ENCODE measurements at places on chromosomes 3 and 15.

GRCh38 chr3:100087198-100087597 is 27.1 kb downstream of the FILIP1L start:
- DNase-seq = no peak

GRCh38 chr15:96497951-96498350 is 167.5 kb downstream of the NR2F2 start:
- no peak for DNase-seq

- DNase-seq = no peak
These were observed 31.3 kb downstream of the THSD4 start for GRCh38 chr15:71146580-71146982.

DNA sequence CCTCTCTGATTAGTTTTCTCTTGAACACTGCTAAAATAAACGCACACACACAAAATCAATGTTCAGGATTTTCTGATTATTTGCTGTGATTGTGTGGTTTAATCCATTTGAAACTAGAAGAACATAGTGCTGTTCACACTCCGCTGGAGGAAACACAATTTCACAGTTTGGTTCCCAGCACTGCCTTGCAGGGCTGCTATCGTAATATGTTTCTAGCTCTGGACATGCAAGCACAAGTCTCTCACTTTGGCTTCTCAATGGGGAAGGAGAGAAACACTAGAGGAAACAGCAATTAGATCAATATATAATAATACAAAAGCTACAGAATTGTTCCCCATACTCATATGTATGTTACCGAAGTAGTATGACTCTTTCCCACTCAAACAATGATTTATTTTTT is 299.5 kb downstream of the NSUN3 start:
- no peak for DNase-seq

- DNase-seq = no peak
These were observed 31.3 kb upstream of the WNT5A start for GRCh38 chr3:55518451-55518850.

DNA sequence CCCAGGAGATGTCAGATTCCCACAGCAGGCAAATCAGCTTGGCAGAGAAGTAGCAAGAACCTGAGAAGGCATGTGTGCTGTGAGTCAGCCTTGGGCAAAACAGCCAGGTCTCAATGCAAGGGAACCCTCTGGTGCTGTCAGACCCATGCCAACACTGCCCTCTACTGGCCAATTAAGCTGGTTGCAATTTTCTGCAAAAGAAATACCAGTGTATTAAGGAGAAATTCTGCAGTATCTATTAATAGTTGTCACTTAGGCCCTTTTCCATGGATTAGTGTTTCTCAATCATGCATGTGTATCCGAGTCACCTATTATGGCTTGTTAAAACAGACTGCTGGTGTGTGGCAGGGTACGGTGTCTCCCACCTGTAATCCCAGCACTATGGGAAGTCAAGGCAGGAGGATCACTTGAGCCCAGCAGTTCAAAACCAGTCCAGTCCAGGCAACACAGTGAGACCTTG is 26.2 kb downstream of the MAP4 start:
- peak; percentile 10 for DNase-seq

DNA sequence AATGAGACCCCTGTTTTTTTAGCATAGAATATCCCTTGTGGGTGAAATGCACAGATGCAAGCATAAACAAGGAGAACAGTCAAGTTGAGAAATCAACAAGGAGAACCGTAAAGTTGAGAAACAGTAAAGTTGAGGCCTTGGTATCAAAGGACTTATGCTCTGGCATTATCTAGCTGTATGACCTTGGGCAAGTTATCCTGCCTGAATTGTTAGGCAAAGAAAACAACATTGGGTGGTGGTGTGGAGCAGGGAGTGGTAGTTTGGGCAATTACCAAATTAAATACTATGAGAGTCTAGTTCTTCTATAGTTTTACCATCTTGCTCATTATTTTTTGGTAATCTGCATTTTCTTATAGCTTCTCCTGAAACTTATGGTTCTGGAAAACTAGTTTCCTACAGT is 573.4 kb upstream of the ARPP21 start:
- DNase-seq = no peak

GRCh38 chr15:41692049-41692448 is 31.8 kb downstream of the MGA start:
- no peak for DNase-seq

DNA sequence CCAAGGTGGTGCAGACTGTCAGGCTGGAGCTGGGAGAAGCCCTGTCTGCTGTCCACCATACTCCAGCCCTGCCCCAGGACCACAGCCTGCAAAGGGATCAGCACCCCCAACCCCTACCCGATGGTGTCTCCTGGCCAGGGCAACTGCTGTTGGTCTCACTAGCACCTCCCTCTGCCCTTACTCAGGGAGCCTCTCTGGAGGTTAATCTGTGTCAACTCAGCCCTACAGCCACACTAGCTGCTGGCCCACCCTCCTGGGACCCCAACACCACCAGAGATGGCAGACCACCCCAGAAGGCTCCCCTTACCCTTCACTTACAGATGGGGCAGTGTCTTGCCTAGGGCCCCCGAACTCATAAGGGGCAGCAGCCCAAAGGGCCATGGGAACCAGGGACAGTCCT is 65.2 kb downstream of the TLE3 start:
- DNase-seq = no peak

DNA sequence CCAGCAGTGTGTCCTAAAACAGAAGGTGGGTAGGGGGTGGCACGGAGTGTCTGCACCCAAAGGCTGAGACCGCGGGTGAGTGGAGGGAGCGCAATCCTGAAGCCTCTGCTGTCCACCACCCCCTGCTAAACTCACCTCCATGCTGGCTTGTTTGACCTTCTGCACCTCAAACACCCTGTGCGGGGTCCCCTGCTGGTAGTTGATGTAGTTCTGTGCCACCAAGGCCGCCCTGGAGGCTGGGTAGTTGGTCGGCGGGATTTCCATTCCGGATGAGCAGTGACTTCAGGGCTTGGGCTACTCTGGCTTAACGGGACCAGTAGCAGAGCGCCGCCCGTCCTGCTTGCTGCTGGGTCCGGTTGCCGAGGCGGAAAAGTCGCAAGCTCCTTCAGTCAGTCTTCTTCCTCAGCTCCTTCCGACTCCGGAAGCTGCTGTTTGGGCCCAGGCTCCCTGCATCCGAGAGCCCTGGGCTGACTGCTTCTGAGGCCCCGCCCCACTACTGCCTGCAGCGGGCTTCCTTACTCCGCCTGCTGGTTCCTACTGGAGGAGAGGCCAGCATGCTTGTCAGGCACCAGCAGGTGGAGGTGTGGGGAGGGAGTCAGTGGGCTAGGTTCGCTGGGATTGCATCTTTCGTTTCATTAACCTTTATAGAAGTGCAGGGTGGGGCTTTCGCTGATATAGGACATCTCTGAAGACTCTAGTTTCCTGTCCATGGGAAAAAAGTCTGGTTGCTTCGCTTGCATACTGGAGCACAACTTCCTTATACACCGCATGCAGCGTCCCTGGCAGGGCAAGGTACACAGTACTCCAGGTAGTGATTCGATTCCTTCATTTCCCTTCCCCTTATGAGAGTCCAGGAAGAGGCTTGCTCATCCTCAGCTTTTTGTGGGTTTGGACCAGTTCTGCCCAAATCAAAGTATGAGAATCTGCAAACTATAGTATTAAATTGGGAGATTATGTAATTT is at the start of gene LXN:
LXN (minus strand) TSS at position 434 of the 962 bp plus-strand sequence; CDS start at position 264, 170 bp downstream.
- no peak for DNase-seq

DNA sequence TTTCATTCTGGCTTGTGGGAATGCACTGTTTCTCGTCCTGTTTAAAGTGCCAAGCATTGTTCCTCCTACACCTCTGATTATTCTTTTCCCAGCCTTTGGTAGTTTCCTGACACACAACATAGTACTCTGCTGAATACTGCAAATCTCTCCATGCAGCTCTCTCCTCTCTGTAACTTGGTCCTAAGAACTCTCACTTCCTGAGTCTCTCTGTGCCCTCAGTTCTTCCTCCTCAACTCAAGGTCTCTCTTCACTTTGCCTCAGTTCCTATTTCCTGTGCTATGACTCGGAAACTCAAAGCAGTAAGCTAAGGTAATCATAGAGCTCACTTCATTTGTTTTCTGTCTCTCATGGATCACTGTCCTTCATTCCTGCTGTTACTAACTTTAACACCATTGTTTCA is 113.4 kb downstream of the ZNF280D start:
- no peak for DNase-seq

DNA sequence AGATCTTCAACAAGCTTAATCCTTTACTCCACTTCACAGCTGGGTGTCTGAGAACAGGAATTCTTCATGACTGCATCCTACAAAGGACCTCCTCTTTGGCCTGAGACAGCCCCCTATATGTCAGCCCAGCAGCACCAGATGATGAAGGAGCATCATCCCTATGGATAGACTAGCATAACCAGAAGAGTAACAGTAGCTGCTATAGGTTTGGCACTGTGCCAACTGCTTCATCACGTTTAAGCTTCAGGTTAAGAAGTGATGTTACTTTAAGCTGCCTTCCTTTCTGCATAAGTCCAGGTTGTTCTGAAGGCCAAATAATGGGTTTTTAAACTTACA is 50.6 kb downstream of the CMSS1 start:
- no peak for DNase-seq

- no peak for DNase-seq
These were observed 36.9 kb downstream of the DNASE1L3 start for GRCh38 chr3:58173669-58174398.

GRCh38 chr3:131735544-131735943 is 232.8 kb upstream of the MRPL3 start:
- no peak for DNase-seq

DNA sequence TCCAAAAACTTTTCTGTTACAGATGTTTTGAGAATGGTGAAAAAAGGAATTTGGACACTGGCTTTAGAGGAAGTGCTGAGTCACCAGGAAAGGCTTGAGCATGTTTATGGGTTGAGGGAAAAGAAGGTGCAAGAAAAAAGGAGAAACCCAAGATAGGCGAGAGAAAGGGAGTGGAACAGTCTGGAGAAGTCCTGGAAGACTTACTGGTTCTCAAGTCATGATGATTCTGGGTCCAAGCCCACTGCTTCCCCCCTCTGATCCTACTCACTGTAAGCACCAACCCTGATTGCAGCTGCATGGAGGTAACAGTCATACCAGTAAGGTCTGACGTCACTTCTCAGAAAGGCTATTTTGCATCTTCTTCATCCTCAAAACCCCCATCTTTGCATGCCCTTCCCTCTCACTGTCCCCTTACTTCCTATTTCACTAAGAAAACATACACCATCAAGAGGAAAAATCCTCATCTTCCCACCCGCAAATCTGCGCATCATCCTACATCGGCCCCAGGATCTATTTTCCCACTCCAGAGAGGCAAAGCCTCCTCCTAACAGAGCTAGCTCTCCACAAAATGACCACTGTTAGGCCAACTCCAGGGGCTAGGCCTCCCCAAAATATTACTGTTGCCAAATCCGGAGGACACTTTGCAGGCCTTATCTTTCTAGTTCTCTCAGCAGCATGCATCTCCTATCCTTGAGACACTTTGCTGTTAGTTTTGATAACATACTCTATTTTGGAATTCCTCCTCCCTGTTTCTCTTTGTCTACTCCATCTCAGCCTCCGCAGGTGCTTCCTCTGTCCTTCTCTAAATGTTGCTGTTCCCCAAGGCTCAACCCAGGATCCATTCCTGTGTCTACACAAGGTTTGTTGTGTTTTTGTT is 3.2 kb upstream of the ATP13A3 start:
- no peak for DNase-seq

DNA sequence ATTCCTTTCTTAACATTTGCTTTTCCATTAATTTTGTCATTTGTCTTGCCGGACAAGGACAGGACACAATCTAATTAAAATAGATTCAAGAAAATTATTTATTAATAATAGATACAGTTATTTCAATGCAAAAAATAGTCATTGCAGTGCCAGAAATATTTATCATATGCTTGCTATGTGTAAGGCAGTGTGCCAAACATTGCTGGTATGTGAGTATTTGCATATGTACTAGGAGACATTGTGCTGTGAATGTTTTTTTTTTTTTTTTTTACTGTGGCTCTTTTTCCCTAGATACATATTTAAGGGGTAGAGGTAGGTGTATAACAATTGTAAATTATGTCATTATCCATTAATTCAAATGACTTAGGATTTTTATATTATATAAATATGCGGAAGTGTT is 23.3 kb downstream of the SPRED1 start:
- DNase-seq = no peak

GRCh38 chr3:177150970-177151627 is 46.2 kb downstream of the TBL1XR1 start:
- DNase-seq = peak; percentile 7

DNA sequence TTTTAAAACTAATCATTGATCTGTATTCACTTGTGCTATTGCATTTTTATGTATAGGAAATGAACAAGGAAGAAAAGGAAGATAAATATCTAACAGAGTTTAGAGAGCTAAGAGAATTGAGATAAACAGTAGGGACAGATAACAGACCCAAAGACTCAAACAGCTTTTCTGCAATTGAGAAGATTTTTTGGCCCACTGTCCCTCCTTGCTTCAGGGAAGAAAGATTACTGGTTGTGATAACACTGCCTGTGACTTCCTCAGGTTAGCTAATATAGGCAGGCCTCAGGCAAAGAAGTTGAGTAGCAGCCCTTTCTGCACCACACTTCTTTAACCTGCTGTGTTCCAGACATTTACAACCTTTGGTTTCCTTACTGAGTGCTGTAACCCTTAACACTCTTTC is 2.7 kb upstream of the COX17 start:
- no peak for DNase-seq

DNA sequence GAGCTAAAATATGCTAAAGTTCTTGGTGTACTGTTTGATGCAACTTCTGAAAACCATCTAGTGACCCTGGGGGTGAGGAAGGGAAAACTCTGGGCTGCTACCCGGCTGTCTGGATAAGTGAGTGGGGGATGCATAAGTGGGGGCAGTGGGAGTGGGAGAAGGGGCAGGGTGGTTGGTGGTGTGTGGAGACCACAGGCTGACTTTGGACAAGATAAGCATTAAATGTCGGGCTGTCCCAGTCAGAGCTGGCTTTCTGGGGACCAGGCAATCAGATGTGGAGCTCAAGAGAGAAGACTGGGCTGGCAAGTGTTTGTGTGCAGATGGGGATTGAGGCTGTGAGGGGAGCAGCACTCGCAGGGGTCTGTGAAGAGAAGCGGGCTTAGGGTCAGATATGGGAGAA is 11.0 kb upstream of the XIRP1 start:
- DNase-seq = no peak

GRCh38 chr3:54983266-54984099 is 55.6 kb upstream of the LRTM1 start:
- DNase-seq = no peak

DNA sequence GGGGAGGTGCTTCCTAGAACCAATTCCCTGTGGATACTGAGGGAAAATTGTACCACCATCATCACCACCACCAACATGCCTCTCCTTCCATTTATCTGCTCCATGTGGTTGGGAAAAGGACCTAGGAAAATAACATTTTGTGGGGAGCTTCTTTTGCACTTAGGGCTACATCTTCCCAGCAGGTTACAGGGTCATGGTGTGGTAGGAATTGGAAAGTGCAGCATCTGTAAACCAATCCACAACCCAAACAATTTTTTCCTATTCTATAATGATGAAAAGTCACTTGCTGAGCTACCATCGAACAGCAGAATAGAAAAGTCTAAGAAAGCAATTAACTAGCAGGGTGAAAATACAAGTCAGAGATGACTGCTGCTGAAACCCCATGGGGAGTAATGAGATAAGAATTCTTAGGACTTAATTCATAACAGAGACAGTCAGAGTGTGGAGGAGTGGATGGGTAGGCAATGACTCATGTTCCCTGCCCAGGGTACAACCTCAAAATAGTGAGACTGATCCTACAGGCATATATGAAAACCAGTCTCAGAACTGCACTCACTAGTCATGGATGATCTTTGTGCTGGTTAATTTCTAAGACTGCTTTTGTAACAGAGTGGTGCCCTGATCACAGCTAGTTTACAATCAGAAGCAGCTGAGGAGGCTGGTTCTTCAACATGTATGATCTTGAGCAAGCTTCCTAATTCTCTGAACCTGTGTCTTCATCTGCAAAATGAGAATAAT is 38.1 kb upstream of the LEKR1 start:
- no peak for DNase-seq

- no peak for DNase-seq
These were observed 91.2 kb downstream of the AQP9 start for GRCh38 chr15:58229297-58229768.

All from NCI-H187 treated with DMSO at 0.1 percent for 48 hours (cell line).